Caki2 (cell line): ENCODE measurements at places on chromosomes 1 and 21.

- DNase-seq: no peak
Measured at GRCh38 chr1:53535846-53536245, 76.6 kb downstream of the DMRTB1 start.

- DNase-seq: no peak
Measured at GRCh38 chr1:41619511-41620364, 135.3 kb upstream of the EDN2 start.

DNA sequence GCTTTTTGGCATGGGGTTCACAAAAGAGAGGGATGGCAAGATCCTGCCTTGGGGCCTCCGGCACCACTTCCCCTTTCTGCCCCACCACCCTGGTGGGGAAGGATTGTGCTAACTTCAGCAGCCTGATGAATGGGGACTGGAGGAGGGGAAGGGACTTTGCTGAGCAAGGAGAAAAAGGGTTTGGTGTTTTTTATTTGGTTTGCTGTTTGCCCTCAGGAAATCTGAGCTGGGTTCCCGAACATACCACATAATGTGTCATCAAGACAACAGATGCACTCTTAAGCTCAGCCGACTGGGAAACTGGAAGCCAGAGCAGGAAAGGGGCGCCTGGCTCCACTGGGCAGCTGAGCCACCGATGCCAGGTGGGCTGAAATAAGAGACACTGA is 19.8 kb downstream of the OLFML2B start:
- peak; percentile 16 for DNase-seq

DNA sequence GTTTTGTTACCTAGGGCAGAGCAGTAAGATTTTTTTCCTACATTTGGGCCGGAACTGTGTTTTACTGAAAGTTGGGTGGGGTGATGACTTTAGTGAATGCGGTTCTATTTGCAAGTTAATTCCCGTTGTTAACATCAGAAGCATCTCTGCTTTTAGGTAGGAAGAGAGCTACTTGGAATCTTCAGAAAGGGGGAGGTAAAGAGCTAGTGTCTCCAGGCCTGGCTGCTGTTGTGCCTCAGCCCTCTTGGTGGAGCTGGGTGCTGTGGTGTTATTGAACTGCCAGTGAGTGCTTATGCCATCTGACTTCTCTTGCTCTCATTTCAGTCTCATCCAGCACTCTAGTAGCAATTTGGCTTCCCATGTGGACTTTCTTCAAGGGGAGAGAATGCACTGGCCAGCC is 3.4 kb downstream of the KDM4A start:
- peak; percentile 24 for DNase-seq

DNA sequence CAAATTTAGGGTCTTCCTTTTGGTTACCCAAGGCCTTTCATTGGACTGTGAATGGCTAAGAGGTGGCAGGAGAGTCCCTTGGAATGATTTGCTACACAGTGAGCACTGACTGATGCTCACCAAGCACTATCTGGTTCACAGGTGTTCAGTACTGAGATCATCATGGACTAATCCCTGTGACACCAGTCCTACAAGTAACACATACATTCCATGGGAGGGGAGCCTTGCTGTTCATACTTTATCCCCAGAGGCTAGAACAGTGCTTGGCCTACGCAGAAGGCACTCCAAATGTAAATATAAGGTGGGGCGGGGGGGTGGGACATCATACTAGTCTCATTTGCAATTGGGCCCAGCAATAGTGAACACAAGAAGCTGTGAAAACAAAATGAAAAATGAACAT is 20.5 kb upstream of the TMEM200B start:
- no peak for DNase-seq

DNA sequence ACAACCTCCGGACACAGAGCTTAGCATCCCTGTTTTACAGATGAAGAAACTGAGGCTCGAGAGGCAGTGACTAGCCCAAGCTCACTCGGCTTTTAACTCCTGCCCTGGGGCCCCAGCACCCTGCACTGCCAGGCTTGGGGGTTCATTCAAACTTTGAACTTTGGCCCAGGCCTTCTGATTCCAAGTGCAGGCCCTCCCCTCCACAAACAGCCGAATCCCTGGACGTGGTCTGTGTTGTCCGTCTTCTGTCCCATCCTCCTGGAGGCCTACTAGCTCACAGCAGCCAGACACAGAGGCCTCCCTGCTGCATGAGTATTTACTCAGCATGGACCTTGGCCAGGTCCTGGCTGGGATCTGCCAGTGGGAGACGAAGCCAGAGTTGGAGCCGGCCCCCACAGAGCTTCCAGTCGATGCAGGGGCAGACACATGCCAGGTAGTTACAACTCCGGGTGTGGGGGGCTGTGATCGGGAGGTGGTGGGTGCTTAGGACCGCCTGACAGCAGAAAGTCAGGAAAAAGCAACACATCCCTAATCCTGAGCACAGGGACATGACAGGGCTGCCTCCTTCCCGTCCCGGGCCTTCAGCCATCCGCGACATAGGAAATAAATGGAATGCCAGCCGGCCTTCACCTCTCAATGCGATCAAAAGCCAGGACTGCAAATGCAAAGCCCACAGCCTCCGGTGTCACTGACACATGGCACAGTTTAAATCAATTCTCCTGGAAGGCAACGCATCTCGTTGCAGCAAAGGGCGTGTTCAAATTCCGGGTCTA is 7.4 kb downstream of the IFFO2 start:
- peak; percentile 56 for DNase-seq

GRCh38 chr1:15384301-15384901 is 25.3 kb upstream of the EFHD2 start:
- no peak for DNase-seq

GRCh38 chr1:47809301-47810084 is 187.7 kb downstream of the TRABD2B start:
- DNase-seq: no peak

- no peak for DNase-seq
Measured at GRCh38 chr1:152917794-152918193, 9.4 kb downstream of the IVL start.

GRCh38 chr1:206663832-206664652 is 20.7 kb upstream of the MAPKAPK2 start:
- DNase-seq: peak; percentile 43
